ENCODE measurements at places on chromosomes 5 and 9. TPM values are rescaled to one million over a fixed set of nuclear protein-coding genes. Genes with fewer than 3 reads are reported as not detected.

The LRRC19 gene
- 0.65 TPM for polyA plus RNA-seq

- DNase-seq = peak; percentile 72
Measured at GRCh38 chr9:893843-894420, 52.4 kb downstream of the DMRT1 start.

GRCh38 chr5:180723936-180724335 lies 15.9 kb downstream of the OR2Y1 start:
- DNase-seq = no peak

DNA sequence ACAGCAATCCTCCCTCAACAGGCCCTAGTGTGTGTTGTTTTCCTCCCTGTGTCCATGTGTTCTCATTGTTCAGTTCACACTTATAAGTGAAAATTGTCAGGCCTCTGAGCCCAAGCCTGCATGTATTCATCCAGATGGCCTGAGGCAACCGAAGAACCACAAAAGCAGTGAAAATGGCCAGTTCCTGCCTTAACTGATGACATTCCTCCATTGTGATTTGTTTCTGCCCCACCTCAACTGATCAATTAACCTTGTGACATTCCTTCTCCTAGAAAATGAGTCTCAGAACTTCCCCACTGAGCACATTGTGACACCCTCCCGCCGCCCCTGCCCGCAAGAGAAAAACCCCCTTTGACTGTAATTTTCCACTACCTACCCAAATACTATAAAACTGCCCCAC lies 17.4 kb upstream of the TRPC7 start:
- DNase-seq = no peak

DNA sequence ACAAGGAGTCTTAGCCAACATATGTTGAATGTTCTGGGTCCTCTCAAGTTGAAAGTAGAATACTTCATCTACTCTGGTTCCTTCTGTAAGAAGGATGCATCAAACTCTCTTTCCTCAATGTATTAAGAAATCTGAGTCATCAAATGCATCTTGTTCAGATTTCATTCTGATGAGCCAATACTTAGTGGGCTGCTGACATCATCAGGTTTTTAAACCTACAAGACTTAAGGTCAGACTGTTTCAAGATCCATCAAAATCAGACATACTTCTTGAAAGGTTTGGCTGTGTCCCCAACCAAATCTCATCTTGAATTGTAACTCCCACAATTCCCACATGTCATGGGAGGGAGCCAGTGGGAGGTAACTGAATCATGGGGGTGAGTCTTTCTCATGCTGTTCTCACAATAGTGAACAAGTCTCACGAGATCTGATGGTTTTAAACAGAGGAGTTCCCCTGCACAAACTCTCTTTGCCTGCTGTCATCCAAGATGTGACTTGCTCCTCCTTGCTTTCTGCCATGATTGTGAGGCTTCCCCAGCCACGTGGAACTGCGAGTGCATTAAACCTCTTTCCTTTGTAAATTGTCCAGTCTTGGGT lies 168.8 kb downstream of the RAPGEF6 start:
- DNase-seq = no peak
